ENCODE measurements at places on chromosomes 1 and 21.

DNA sequence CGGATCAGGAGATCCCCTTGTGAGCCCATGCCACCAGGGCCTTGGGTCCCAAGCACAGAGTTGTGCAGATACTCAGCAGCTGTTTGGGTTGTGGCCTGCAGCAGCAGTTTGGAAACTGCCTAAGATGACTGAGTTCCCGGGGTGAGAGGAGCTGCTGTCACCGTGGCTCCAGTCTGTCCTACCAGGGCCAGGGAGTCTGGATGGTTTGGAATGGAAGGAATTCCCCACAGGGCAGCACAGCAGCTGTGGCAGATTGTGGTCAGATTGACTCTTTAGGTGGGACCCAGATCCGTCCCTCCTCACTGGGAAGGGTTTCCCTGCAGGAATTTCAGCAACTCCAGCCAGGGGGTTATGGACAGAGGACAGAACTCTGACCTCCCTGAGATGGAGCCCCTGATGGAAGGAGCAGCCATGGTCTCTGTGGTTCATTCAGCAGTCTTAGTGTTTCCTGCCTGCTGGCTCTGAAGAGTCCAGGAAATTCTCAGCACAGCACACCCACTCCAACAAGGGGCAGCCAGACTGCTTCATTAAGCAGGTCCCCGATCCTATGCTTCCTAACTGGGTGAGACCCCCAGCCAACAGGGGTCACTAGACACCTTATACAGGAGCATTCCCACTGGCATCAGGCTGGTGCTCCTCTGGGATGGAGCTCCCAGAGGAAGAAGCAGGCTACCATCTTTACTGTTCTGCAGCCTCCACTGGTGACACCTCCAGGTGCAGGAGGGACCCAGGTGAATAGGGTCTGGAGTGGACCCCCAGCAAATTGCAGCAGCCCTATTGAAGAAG, 51.5 kb upstream of the TNFSF4 start:
- no peak for DNase-seq

DNA sequence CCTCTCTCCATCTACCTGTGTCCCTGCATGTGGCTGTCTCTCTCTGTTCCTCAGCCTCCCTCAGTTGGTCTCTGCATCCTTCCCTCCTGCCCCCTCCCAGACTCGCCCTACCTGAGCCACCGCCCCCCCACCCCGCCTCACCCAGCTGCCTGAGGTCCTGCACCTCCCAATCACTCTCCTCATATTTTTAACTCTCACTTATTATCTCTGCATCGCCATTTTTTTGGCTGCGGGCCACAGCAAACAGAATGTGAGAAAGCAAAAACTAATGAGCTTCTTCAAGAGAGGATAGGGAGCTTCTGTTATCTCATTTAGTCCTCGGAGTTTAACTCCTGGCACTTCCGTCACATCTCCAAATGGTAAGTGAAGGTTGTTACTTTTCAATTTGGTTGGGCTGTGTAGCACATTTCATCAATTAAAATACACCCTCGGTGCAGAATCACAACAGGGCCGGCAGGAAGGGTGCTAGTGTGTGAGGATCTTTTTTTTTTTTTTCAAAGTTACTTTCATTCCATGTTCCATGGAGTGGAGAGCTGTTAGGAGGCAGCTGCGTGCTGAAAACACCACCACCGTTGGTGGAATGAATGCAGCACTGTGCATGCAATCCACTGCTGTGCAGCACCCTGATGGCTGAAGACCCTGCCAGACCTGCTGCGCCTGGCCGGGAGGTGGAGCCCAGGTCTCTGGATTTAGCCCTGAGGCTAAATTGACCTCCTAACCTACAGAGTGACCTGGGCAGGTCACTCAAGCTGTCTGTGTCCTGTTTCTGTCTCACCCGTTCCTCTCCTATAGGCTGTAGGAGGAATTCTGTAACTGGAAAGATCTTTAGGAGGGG, 157.2 kb upstream of the NFIA start:
- DNase-seq, result no peak

GRCh38 chr1:77030401-77031105, 163.3 kb downstream of the ST6GALNAC5 start:
- no peak for DNase-seq

DNA sequence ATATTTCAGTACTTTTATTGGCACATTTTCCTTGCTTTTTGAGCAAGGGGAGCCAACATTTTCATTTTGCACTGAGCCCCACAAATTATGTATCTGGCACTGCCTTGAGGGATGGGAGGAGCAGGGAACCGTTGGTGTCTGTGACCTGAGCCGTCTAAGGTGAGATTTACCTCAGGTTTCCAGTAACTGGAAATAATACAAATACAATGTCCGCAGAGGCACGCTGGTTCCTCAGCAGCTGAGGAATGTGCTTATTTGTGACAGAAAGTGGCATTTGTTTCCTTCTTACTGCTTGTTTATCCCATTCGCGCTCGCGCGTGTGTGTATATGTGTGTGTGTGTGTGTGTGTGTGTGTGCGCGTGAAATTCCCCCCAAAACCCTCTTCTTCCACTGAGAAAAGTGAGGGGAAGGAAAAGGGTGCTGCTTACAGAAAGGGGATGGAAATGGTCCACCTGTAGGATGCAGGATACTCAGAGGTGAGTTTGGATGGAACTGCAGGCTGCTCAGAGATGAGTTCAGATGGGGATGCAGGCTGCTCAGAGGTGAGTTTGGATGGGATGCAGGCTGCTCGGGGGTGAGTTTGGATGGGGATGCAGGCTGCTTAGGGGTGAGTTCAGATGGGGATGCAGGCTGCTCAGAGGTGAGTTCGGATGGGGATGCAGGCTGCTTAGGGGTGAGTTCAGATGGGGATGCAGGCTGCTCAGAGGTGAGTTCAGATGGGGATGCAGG, 30.2 kb upstream of the SLAMF1 start:
- DNase-seq, result no peak

DNA sequence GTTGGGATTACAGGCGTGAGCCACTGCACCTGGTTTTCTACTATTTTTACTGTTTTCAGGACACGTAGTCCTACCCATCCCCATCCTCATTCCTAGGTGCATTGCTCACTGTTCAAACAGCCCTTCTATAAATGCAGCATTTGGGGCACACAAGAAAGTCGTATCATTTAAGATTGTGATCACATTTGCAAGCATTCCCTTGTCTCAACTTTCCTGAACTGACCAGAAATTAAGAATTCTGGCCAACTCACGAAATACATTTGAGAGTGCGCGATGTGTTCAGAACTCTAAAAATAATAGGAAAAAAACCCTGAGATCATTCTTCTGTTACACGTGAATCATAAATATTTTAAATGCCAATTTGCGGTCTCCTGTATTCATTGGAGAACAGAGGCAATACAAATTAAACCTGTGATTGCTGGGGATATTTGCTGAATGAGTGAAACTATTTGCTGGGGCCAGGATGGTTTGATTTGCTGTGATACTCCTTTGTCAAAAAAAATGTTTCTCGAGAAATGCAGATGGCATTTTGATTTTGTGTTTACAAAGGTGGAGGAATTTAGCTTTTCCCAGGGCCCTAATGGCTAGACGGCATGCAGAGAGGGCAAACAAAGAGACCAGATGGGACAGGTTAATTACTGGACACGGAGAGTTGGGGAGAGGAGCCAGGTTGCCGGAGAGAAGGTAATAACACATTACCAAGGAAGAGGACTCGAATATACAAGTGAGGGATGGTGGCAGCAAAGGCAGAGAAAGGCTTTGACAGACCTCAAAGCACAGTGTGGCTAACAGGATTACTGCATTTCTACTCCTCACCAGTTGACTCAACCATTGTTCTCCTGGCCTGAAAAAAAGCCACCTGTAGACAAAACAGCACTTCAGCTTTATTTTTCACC, 38.4 kb downstream of the STPG1 start:
- DNase-seq, result no peak
